ENCODE measurements at places on chromosomes 7 and 10.

- DNase-seq, result no peak
- H3K27ac ChIP-seq, result no peak overlapping the region
- H3K27me3 ChIP-seq, result no peaks in the 10 kb centered on the region
- H3K36me3 ChIP-seq, result no peaks in the 10 kb centered on the region
Observed at GRCh38 chr7:147670759-147671158, 919.8 kb upstream of the C7orf33 start.

DNA sequence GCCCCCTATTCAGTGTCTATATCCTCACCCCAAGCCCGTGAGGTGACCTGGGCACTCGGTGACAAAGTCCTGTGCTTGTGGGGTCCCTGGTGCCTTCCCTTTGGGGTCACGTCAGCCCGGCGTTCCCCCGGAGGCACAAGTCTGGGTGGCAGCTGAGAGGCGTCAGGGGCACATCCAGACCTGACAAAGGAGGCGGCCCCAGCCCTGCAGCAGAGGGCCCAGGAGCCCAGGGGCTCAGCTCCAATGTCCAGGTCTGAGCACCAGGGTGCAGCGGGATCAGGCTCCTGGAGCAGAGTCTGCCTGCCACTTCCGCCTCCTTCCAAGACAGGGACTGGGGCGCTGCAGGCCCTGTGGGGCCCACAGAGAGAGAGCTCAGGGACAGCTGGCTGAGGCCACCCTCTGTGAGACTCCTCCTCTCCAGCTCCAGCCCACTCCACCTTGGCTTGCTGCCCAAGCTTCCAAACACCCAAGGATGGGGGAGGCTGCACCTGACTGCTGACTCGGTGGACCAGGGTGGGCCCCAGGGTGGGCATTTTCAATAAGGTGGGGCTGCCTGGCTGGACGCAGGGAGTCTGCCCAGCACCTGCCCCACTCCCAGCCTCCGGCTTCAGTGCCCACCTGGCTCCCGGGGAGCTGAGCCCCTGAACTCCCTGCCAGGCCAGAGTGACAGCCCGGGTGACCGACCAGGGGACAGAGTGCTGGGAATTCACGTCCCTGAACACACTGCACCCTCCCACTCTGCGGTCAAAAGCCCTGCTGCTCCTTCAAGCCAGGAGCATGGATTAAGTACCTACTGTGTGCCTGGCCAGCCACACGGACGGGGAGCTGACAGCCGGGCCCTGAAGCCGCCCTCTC is 1.0 kb upstream of the KNDC1 start:
- H3K27me3 ChIP-seq, result peaks cover 8% of the 10 kb centered on the region
- H3K4me3 ChIP-seq, result no peak overlapping the region
- no peaks in the 10 kb centered on the region for H3K4me1 ChIP-seq
- no peaks in the 10 kb centered on the region for H3K36me3 ChIP-seq

DNA sequence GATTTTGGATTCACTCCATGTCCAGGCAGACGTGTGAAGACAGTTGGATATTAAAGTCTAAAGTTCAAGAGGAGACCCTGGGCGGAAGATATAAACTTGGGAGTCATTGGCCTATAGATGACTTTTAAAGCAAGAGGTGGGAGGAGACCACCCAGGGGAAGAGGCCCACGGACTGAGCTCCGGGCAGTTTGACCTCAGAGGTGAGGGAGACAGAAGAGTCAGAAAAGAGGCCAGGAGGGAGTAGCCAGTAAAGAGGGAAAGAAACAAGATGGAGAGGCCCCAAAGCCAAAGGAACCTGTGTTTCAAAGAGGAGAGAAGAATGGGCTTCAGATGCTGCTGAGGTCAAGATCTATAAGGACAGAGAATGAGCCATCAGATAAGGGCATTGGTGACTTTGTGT is 11.4 kb downstream of the CARD11 start:
- H3K27ac ChIP-seq, result peak overlapping the region; percentile 68
- no peaks in the 10 kb centered on the region for H3K27me3 ChIP-seq
- DNase-seq, result no peak
- peaks cover 53% of the 10 kb centered on the region for H3K36me3 ChIP-seq
- no peak overlapping the region for H3K4me3 ChIP-seq

- H3K27me3 ChIP-seq, result peaks cover 67% of the 10 kb centered on the region
- peak overlapping the region; percentile 81 for H3K4me3 ChIP-seq
- peaks cover 22% of the 10 kb centered on the region for H3K4me1 ChIP-seq
- peak overlapping the region; percentile 65 for H3K27ac ChIP-seq
- peak; percentile 83 for DNase-seq
Observed at GRCh38 chr7:130486114-130486953, 5.6 kb upstream of the MEST start.

DNA sequence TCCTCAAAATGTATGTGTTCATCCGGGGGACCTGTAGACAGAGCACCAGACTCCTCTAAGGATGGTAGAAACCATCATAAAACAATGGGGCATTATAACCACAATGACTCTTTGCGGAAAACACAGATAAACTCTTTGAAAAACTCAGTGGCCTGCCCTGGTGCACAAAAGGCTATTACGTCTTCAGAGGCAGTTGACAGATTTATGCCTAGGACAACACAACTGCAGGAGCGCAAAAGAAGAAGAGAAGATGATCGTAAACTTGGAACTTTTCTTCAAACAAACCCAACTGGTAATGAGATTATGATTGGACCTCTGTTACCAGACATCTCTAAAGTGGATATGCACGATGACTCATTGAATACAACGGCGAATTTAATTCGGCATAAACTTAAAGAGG is 6.0 kb downstream of the RBM48 start:
- DNase-seq, result no peak
- H3K27me3 ChIP-seq, result no peaks in the 10 kb centered on the region
- peaks cover 63% of the 10 kb centered on the region for H3K36me3 ChIP-seq
- H3K27ac ChIP-seq, result no peak overlapping the region

DNA sequence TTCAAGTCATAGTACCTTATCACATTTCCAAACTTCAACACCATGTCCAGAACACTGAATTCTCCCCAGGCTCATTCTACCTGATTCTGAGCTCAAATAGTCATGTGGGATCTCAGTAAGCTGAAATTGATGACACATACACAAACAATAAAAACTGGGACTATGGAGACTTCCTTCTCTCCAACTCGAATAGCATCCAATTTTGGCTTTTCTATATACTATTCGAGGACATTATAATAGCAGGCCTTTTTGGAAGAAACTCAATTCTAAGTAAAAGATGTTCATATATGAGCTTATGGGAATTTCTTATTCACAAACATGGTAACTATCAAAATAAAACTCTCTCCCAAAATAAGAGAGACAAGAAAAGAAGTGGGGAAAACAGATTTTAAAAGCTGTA is 551 bp upstream of the TAS2R40 start:
- H3K27me3 ChIP-seq, result peaks cover 54% of the 10 kb centered on the region
- H3K36me3 ChIP-seq, result no peaks in the 10 kb centered on the region
- no peak overlapping the region for H3K4me3 ChIP-seq
- no peaks in the 10 kb centered on the region for H3K4me1 ChIP-seq
- DNase-seq, result no peak

DNA sequence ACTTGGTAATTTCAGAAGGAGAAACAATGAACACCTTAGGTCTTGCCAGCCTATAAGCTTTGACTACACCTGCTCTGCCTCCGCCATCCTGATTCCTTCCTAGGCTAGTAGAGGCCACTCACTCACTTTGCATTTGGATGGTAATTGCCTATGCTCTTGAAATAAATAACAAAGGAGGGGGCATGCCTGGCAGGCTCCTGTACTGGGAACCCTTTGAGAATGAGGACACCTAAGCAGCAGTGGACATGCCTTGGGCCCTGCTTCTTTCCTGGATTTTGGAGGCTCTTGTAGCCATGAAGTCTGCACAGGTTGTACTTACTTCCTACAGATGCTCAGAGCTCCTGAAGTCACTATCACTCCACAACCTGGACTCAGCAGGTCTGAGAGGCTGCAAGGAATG is 65.8 kb downstream of the BLNK start:
- H3K27me3 ChIP-seq, result peaks cover 20% of the 10 kb centered on the region
- DNase-seq, result no peak
- H3K36me3 ChIP-seq, result no peaks in the 10 kb centered on the region

DNA sequence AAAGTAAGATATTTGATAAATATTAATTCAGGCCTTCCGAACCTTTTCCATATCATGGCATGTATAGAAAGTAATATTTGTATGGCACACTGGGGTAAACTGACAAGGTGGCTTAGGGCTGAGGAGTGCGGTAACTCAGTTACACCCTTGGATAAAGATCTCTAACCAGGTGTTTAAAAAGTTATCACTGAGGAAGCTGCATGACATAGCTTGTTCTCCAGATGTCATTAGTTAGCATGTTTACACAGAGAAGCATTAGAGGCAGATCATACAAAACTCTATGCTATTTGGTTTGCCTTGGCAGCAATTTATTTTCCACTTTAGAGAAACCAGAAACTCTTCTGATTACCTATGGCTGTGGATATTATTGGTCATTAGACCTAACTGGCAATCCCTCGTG is 118.2 kb downstream of the ST7 start:
- no peak for DNase-seq
- no peaks in the 10 kb centered on the region for H3K36me3 ChIP-seq
- H3K4me1 ChIP-seq, result peaks cover 1% of the 10 kb centered on the region
- peaks cover 1% of the 10 kb centered on the region for H3K27me3 ChIP-seq
- H3K4me3 ChIP-seq, result no peak overlapping the region
- no peak overlapping the region for H3K27ac ChIP-seq

DNA sequence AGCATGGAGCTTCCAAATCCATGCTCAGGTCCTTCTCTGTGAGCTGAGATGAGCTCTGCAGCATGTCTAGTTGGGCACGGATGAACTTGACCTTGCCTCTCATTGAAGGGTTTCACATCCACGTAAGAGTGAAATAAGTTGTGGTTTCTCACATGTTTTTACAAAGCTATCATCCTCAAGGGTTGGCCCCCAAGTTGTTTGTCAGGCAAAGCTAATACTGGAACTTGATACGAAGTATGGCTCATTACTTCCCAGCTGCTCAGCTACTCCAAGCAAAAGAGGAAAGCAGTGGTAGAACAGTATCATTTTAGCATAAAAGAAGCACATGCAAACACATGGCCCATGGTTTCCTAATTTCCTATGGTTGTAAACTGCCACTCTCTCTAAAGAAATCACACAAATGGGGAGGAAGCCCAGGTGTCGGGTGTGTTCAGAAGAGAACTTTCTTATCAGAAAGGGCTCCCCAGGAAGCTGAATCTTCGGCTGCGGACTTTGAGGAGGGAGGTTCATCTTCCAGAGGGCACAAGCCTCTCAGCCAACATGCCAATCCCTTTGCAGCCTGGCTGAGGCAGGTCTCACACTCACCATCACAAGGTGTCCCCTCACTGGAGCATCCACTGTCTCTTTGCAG is 45.3 kb downstream of the PDLIM1 start:
- H3K4me3 ChIP-seq, result peak overlapping the region; percentile 13
- peak overlapping the region; percentile 53 for H3K27ac ChIP-seq
- DNase-seq, result peak; percentile 67
- H3K36me3 ChIP-seq, result no peaks in the 10 kb centered on the region
- H3K27me3 ChIP-seq, result no peaks in the 10 kb centered on the region

GRCh38 chr10:122461729-122462532 is 578 bp downstream of the HTRA1 start:
- peaks cover 69% of the 10 kb centered on the region for H3K27me3 ChIP-seq
- H3K4me1 ChIP-seq, result peaks cover 2% of the 10 kb centered on the region
- DNase-seq, result no peak
- H3K4me3 ChIP-seq, result peak overlapping the region; percentile 60

- H3K27ac ChIP-seq, result no peak overlapping the region
- no peak for DNase-seq
- peaks cover 42% of the 10 kb centered on the region for H3K27me3 ChIP-seq
- no peaks in the 10 kb centered on the region for H3K36me3 ChIP-seq
Observed at GRCh38 chr10:114767986-114768821, 53.4 kb upstream of the FHIP2A start.

DNA sequence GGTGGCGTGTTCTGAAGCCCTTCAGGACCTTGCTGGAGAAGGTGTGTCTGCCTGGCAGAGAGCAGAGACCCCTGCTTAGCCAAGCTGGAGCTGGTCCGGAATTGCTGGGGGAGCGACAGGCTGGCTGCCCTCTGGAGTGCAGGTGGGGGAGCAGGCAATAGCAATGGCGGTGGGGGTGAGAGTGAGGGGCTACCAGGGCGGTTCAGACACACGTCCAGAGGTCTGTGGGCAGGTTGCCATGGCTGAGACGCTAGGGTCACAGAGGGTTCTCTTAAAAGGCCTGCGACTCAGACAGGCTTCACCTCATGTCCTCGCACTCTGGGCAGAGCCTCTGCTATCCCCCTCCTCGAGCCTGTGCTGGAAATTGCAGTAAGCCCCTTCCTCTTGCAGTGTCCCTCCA is 329.0 kb upstream of the C7orf33 start:
- H3K27ac ChIP-seq, result no peak overlapping the region
- H3K27me3 ChIP-seq, result peaks cover 5% of the 10 kb centered on the region
- no peaks in the 10 kb centered on the region for H3K36me3 ChIP-seq
- no peak overlapping the region for H3K4me3 ChIP-seq

GRCh38 chr7:73828107-73828803 is 2.5 kb upstream of the CLDN4 start:
- no peak for DNase-seq
- H3K27me3 ChIP-seq, result peaks cover 15% of the 10 kb centered on the region
- no peak overlapping the region for H3K4me3 ChIP-seq
- H3K36me3 ChIP-seq, result no peaks in the 10 kb centered on the region
- no peak overlapping the region for H3K27ac ChIP-seq

GRCh38 chr10:105650306-105650705 is 1009.2 kb downstream of the SORCS3 start:
- no peaks in the 10 kb centered on the region for H3K36me3 ChIP-seq
- H3K27ac ChIP-seq, result no peak overlapping the region
- H3K4me3 ChIP-seq, result no peak overlapping the region

- H3K27ac ChIP-seq, result no peak overlapping the region
- H3K4me3 ChIP-seq, result no peak overlapping the region
- H3K27me3 ChIP-seq, result peaks cover 14% of the 10 kb centered on the region
- no peak for DNase-seq
- H3K36me3 ChIP-seq, result no peaks in the 10 kb centered on the region
Observed at GRCh38 chr7:38492010-38492409, 139.2 kb downstream of the AMPH start.

- H3K4me3 ChIP-seq, result no peak overlapping the region
- no peak for DNase-seq
- peaks cover 2% of the 10 kb centered on the region for H3K27me3 ChIP-seq
Observed at GRCh38 chr10:35274498-35275060, 61.7 kb upstream of the CCNY start.

DNA sequence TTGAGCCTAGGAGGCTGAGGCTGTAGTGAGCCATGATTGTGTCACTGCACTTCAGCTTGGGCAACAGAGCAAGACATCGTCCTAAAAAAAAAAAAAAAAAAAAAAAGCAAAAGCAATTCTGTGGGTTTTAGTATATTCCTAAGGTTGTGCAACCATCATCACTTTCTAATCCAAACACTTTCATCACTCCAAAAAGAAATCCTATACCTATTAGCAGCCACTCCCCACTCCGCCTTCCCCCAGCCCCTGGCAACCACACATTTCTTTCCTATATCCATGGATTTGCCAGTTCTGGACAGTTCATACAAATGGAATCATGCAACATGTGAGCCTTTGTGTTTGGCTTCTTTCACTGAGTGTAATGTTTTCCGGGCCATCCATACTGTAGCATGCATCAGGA is 20.4 kb downstream of the ZAN start:
- DNase-seq, result no peak
- no peaks in the 10 kb centered on the region for H3K4me1 ChIP-seq
- H3K36me3 ChIP-seq, result no peaks in the 10 kb centered on the region
- peaks cover 11% of the 10 kb centered on the region for H3K27me3 ChIP-seq
- H3K27ac ChIP-seq, result no peak overlapping the region

Data from activated CD4-positive, alpha-beta T cell treated with anti-CD3 and anti-CD28 coated beads, Interleukin-2, amount 10 ng/mL, durations not matched to agents 24 days and 14 days (primary cell).